ENCODE measurements at places on chromosomes 6 and 20. TPM values are rescaled to one million over a fixed set of nuclear protein-coding genes. Genes with fewer than 3 reads are reported as not detected.

PLG gene
- 0.95 TPM for total RNA-seq

- DNase-seq: no peak
Observed at GRCh38 chr6:73560853-73561407, 40.1 kb upstream of the EEF1A1 start.

- DNase-seq: no peak
Observed at GRCh38 chr20:39913274-39913673, 775.8 kb downstream of the MAFB start.

GRCh38 chr6:139647016-139647415 lies 272.6 kb upstream of the CITED2 start:
- no peak for DNase-seq

DNA sequence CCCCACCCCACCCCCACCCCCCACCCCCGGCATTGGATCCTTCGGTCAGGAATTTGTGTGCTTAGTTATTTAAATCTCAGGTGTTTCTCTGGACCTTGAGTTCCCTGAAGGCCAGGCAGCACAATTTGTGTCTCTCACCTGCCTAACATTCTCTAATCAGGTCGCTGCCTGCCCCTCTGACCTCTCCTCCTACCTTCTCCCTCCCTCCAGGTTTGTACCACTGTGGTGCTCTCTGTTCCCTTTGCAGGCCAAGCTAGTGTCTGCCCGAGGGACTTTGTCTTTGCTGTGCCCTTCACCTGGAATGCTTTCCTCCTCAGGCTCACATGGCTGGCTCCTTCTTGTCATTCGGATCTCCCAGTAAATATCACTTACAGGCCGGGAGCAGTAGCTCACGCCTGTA lies 131.4 kb upstream of the SLC2A12 start:
- DNase-seq: no peak

All from lower lobe of right lung (tissue), 2 donors.